CD8-positive, alpha-beta memory T cell (primary cell): ENCODE measurements at places on chromosomes 6 and 20.

GRCh38 chr6:26196846-26197635, 109.8 kb downstream of the HFE start:
- H3K4me1 ChIP-seq = peaks cover 17% of the 10 kb centered on the region
- H3K27me3 ChIP-seq = no peaks in the 10 kb centered on the region
- DNase-seq = peak; percentile 93
- H3K27ac ChIP-seq = peak overlapping the region; percentile 95
- H3K36me3 ChIP-seq = no peaks in the 10 kb centered on the region
- H3K4me3 ChIP-seq = peak overlapping the region; percentile 84

- no peak overlapping the region for H3K4me3 ChIP-seq
- H3K27ac ChIP-seq = no peak overlapping the region
- H3K4me1 ChIP-seq = no peaks in the 10 kb centered on the region
- H3K27me3 ChIP-seq = peaks cover 3% of the 10 kb centered on the region
- H3K36me3 ChIP-seq = no peaks in the 10 kb centered on the region
Measured at GRCh38 chr6:11593096-11593495, 55.5 kb downstream of the TMEM170B start.

DNA sequence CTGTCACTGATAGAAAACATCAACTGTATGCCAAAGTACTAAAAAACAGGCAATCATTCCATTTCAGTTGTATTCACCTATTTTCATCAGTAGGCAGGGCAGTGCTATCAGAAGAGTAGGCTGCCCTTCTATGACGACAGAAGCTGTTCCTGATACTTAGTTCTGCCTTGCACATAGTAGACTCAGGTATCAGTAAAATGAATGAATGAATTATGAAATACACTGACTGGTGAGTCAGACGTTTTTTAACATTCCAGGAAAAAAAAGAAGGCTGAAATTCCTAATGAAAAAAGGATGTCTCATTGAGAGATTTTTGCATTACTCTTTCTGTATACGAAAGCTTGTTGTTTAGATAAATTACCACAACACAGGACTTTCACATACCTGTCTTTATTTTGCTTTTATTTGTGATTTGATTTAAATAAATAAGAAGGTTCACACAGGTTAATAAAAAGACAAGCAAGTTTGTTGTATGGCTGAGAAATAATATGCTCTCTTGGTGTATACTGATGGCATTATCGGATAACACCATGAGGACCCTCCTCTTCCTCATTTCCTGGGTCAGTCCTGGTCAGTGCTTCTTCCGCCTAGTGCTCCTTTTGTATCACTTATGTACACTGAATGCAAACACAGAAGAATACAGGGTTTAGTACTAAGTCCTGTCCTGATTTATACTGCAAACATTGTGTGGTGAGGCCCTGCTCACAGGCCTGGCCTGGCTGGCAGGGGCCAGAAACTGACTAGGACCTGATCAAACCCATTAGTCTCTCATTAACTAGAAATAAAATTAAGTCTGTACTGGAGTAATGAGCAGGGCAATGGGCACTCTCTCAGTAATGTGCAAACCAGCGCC, 39.4 kb upstream of the SPDEF start:
- H3K36me3 ChIP-seq = peaks cover 3% of the 10 kb centered on the region
- H3K4me3 ChIP-seq = no peak overlapping the region
- H3K4me1 ChIP-seq = peaks cover 10% of the 10 kb centered on the region
- no peak overlapping the region for H3K27ac ChIP-seq
- no peaks in the 10 kb centered on the region for H3K27me3 ChIP-seq

GRCh38 chr6:121849477-121849876, 414.0 kb downstream of the GJA1 start:
- no peaks in the 10 kb centered on the region for H3K27me3 ChIP-seq
- H3K4me1 ChIP-seq = no peaks in the 10 kb centered on the region
- no peaks in the 10 kb centered on the region for H3K36me3 ChIP-seq
- no peak overlapping the region for H3K27ac ChIP-seq

DNA sequence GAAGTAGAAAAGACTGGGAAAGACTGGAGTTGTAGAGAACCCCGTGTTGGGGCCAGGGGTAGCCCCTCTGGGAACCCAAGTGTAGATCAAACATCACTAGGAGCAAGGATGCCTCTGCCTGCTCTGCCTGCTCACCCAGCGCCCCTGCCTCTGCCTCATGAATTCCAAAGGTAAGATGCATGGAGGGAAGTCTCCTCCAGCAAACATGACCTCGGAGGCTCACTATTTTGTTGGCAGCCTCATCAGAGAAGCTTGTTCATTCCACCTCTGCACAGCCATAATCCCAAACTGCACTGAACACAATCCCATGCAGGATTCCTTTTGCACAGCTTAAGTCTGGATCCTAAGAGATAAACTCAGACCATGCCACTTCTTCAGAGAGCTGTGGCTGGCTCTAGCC, 4.9 kb downstream of the FRS3 start:
- no peaks in the 10 kb centered on the region for H3K27me3 ChIP-seq
- H3K36me3 ChIP-seq = peaks cover 30% of the 10 kb centered on the region
- no peak overlapping the region for H3K4me3 ChIP-seq
- DNase-seq = no peak

GRCh38 chr20:38932457-38933120, 6.4 kb downstream of the FAM83D start:
- H3K4me1 ChIP-seq = peaks cover 13% of the 10 kb centered on the region
- H3K27me3 ChIP-seq = no peaks in the 10 kb centered on the region
- no peak for DNase-seq

GRCh38 chr6:13766201-13766634, 48.1 kb downstream of the MCUR1 start:
- no peaks in the 10 kb centered on the region for H3K36me3 ChIP-seq
- H3K27ac ChIP-seq = no peak overlapping the region
- no peaks in the 10 kb centered on the region for H3K27me3 ChIP-seq
- peaks cover 28% of the 10 kb centered on the region for H3K4me1 ChIP-seq

- no peak overlapping the region for H3K27ac ChIP-seq
- H3K36me3 ChIP-seq = no peaks in the 10 kb centered on the region
- no peaks in the 10 kb centered on the region for H3K4me1 ChIP-seq
- no peak for DNase-seq
Measured at GRCh38 chr20:37356387-37356786, 10.4 kb downstream of the SRC start.

DNA sequence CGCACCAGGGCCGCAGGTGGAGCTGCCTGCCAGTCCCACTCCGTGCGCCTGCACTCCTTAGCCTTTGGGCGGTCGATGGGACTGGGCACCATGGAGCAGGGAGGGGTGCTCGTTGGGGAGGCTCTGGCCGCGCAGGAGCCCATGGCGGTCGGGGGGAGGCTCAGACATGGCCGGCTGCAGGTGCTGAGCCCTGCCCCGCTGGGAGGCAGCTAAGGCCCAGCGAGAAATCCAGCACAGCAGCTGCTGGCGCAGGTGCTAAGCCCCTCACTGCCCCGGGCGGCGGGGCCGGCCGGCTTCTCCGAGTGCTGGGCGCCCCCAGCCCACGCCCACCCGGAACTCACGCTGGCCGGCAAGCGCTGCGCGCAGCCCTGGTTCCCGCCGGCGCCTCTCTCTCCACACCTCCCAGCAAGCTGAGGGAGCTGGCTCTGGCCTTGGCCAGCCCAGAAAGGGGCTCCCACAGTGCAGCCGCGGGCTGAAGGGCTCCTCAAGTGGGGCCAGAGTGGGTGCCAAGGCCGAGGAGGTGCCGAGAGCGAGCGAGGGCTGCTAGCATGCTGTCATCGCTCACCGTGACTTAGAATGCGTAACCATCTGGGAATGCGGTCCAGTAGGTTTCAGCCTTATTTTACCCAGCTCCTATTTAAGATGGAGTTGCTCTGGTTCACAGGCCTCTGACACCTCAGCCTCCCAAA, 77.3 kb downstream of the C6orf52 start:
- H3K4me3 ChIP-seq = no peak overlapping the region
- H3K27me3 ChIP-seq = no peaks in the 10 kb centered on the region
- no peak overlapping the region for H3K27ac ChIP-seq
- DNase-seq = no peak
- H3K4me1 ChIP-seq = no peaks in the 10 kb centered on the region
- H3K36me3 ChIP-seq = no peaks in the 10 kb centered on the region
